GM12864 (cell line): ENCODE measurements at places on chromosomes 16 and 17.

DNA sequence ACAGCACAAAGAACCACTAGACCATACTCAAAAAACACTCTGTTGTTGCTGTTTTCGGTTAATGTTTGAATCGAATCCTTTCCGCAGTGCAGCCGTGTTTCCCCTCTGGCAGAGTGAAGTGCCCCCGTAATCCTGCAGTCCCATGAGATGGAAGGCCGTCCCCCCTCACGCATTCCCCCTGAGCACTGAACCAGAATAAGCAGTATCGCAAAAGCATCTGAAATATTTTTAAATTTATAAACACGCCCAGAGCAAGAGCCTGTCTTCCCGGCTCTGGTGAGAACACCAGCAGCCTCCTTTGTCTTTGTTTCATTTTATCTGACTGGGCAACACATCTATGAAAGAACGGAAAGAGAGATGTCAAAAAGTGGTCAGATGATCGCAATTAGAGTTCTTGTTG is 121.0 kb upstream of the ADAMTS18 start:
- no peak for DNase-seq

DNA sequence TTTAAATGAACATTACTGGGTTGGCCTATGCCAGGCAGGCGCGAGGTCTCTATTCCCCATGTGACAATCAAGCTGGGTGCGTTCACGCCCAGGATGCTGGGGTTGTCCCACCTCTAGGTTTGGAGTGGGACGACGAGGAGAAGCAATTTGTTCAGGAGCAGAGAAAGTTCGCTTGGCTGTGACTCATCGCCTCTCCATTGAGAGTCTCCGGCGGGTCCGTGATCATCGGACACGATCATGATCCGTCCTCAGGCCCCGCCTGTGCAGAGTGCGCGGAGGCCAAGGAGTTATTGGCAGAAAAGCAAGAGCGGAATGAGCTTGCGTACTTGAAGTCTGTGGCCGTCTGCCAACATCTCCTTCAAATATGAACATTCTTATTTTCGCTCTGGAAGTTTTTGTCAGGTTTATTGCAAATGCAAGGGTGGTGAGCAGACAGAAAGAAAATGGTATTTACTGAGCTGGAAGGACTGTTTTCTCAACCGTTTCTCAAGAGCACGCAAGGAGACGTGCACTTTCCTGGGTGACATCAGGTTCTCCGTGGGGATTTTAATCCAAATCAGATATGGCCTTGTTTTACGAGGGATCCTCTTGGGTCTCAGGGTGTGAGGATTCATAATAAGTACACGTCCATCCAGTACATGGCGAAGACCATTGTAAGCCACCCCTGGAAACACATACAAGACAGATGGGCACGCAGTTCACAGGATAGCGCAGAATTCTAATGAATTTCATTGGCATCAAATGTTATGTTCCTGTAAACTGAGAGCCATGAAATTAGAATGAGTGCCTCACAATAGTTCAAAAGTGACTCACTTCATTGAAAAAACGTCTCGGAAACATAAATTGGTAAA is 70.1 kb upstream of the CREBBP start:
- no peak for DNase-seq

- DNase-seq, result no peak
These were observed 104.4 kb downstream of the VPS53 start for GRCh38 chr17:610276-610675.

- DNase-seq, result no peak
These were observed 12.8 kb downstream of the PLXDC1 start for GRCh38 chr17:39138431-39139160.

GRCh38 chr16:10206215-10206614 is 24.0 kb upstream of the GRIN2A start:
- no peak for DNase-seq
